ENCODE measurements at places on chromosomes 3 and 15.

- DNase-seq, result no peak
Measured at GRCh38 chr3:143121241-143122088, 1.9 kb downstream of the CHST2 start.

DNA sequence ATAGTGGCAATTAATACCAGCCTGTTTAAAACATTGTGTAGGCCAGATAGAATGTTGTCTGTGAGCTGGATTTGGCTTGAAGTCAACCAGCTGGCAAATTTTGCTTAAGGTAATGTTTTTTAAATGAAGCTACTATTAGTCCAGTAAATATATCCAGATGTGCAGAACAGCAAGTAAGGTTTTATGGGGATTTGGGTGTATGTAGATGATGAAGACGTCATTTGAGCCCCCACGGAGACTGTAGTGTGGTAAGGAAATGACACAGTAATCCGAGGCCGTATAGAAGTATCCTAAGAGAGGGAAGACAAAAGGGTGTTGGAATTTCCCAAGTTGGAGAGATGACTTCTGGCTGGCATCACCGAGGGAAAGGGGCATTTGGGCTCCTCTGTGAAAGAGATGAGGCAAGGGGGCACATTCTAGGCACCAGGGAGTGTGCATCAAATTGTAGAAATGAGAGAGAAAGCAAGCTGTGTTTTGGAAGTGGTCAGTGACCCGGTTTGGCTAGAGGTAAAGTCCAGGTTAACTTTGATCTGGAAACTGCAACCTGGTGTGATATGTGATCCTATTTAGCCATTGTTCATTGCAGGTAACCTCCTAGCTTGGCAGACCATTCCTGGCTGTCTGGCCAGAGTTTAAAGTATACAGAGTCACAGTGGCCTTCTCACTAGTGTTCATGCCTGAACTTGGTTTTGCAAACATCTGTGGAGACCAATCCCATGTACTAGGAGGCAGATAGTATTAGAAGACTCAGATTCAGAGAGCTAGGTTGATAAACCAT is 104.2 kb downstream of the ITPR1 start:
- DNase-seq, result no peak

GRCh38 chr3:142853270-142854168 is 35.4 kb downstream of the PCOLCE2 start:
- DNase-seq, result no peak

DNA sequence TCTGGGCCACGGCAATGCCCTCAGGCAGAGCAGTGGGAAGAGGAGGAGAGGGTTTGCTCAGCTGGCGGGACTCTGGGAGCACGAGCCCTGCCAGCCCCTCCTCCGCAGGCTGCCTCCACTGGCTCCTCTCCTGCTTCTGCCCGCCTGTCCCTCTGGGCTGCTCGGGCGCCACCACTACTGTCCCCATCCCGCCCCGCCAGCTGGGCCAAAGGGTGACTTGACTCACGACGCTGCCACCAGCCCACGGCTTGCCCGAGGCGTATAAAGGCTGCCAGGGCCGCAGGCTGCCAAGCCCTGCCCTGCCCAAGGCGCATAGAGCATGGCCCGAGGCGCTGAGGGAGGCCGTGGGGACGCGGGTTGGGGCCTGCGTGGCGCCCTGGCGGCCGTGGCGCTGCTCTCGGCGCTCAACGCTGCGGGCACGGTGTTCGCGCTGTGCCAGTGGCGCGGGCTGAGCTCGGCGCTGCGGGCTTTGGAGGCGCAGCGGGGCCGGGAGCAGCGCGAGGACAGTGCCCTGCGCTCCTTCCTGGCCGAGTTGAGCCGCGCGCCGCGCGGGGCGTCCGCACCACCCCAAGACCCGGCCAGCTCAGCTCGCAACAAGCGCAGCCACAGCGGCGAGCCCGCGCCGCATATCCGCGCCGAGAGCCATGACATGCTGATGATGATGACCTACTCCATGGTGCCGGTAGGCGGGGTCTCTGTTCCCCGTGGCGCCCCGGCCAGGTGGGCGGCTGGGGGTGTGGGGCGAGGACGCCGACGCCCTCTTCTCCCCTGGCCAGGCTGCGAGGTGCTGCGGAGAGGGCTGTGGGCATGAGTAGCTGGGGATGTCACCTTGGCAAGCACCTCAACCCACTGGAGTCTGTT is at the start of gene GLDN:
Gene GLDN, plus strand, starts transcription at position 290 of the 861 bp plus-strand sequence. Its CDS starts 30 bp downstream, at position 320.
- no peak for DNase-seq

DNA sequence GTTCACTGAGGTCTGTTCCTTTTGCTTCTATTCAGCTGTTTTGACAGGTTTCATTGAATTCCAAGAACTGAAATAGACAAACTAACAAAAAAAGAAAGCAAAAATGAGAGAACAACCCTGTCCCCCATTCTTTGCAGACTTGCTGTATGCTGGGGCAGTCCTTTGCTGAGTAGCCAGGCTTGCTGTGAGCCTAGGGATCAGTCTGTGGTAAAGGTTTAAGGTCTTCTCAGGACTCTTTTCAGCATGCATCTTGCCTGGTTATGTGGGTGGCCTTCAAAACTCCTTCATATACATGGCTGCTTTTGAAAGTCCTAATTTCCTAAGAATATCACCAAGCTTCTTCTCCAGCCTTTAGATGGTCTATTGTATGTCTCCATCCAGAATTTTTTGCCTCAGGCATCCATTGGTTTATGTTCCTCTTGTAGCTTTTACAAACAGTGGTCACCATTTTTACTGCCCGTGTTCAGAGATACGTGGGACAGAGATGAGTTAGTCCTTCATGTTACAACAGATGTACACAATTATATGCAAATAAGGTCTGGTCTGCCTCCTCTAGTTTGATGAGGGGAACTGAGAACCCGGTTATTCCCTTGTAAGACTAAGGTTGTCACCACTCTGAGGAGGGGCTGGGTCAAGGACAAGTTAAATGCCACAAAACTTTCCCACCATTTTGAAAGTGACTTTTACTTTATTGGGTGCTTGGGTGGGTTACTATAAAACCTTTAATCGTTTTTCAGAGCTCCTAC is 41.4 kb downstream of the SACM1L start:
- DNase-seq, result no peak

GRCh38 chr3:188956839-188957489 is 214.8 kb upstream of the TPRG1 start:
- DNase-seq, result no peak

DNA sequence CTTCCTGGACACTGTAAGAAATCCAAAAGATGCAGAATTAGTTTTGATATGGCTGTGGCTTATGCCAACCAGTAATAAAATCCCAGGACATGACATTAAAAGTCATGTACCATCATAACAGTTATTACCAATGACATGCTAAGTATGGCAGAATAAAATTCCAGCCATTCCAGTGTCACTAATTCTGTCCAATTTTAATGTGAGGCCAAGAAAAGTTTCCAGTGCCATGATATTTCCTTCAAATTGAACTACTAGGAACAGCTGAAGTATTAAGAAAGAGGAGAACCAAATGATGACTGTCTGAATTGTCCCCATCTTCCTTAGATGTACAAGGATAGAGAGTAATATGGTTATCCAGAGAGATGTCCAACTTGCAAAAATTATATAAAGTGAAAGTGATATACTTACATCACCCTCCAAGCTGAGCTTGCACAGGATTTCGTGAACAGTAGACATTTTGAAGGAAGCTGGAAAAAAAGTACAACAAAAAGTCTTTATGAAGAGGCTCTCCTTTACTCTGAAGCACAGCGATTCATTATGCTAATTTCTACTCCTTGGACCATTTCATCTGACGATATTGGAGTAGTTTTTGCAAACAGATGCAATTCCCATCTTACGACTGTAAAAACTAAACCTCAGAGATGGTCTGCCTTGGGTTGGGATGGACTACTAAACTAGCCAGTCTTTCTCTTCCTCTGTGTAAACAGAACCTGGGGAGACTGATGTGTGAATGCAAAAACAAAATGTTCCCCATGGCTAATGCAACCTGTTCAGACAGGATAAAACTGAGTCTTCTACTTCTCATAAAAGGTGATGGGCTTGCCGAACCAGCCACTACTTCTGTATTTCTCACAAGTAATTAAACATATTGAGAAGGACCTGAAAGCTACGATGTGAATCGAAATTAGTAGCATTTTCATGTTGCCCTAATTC is 11.9 kb downstream of the ANXA2 start:
- no peak for DNase-seq

DNA sequence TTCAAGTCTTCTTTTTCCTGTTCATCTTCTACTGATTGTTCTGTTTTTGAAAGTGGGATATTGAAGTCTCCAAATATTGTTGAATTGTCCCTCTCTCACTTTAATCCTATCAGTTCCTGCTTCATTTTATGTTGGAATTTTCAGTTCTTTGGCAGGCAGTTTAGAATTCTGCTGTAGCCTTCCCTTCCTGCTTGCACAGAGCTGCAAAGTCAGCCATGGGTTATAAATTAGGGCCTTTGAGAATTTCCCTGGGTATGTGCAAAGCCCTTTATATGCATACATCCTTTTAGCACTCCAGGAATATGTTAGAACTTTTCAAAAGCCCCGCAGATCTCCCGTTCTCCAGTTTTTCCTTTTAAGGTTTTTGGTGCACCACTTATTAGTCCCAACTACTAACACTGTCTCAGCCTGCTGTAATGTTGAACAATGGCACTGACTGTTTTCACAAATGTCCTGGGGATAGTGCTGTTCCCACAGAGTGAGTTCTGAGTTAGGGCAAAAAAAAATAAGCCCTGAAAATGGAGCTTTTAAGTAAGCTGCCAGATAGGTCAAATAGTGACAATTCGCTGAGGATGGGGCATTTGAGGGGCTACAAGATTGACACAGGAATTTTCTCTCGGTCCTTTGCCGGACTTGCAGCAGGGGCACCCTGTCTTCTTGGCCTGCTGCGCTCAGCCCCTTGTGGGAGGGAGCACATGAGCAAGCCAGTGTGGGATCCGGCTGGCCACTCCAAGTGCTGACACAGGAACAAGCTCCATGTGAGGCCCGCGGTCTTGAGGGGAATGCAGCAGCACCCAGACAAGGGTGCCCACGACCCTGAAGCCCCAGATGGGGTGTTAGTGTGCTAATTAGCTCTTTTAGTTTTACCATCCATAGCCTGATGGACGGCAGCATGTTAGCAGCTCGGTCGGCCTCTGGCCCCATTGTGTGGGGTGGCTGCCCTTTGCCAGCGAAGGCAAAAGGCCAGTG is 96.0 kb downstream of the VPS8 start:
- no peak for DNase-seq

GRCh38 chr3:113265231-113265630 is 53.9 kb downstream of the BOC start:
- DNase-seq, result no peak

DNA sequence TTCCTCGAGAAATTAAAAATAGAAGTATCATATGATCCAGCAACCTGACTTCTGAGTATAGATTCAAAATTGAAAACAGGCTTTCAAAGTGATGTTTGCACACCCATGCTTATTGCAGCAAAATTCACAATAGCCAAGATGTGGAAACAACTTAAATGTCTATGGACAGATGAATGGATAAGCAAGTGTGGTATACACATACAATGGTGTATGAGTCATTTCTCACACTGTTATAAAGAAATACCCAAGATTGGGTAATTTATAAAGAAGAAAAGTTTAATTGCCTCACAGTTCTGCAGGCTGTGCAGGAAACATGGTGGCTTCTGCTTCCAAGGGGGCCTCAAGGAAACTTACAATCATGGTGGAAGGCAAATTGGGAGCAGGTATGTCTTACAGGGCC is 100.8 kb downstream of the KLF13 start:
- no peak for DNase-seq

- DNase-seq, result no peak
Measured at GRCh38 chr3:51374456-51374855, 10.6 kb upstream of the MANF start.

DNA sequence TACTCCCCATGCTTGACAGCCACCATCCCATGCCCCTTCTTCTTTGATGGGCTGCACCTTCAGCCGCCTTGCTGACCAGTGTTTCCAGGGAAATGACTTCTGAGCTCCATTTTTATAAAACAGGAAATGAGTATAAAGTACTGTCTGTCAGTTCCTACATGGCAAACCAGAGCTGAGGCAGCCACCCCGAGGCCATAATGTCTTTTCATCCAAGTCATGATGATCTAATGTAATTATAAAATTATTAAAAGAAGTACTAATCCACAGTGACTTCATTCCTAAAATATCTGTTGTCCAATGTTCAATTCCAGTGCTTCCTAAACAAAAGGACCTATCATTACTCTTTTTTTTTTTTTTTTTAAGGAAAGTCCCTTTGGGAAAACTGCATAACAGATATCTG is 75.2 kb upstream of the HERC1 start:
- no peak for DNase-seq

Data from NCI-H2029 treated with DMSO at 0.1 percent for 48 hours (cell line).